Activated CD4-positive, alpha-beta T cell treated with anti-CD3 and anti-CD28 coated beads, Interleukin-2, amount 10 ng/mL, durations not matched to agents 24 days and 14 days (primary cell): ENCODE measurements at places on chromosomes 2 and 18.
A peak's percentile ranks its signal among the peaks of the same experiment; 100 is the strongest.

DNA sequence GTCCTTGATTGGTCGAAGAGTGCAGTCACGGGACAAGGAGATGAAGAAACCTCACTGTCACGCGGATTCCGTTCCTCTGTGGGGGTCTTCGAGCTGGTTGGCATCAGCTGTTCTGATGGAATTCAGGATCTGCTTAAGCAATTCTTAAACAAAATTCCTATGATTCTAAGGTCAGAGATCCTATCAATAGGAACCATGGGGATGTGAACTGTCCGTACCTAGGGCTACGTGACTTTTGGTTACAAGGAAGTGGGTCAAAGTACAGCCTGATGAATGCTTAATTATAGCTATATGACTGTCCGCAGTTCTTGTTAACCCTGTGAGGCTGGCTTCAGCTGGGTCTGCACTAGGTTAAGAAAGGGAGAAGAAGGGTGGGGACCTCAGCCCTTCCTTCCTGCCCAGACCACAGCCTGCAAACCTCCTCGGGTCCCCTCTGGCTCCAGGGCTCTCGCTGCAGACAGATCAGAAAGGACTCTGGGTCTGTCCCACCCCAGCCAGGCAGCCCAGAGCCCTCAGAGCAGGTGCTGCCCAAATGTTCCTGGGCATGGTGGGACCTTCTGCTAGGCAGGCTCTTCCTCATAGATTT lies 44.2 kb upstream of the TAF1B start:
- peak; percentile 76 for DNase-seq

GRCh38 chr2:117603567-117603966 lies 210.9 kb upstream of the DDX18 start:
- no peak for DNase-seq

GRCh38 chr2:127957240-127957639 lies 70.6 kb downstream of the SAP130 start:
- no peak for DNase-seq

GRCh38 chr2:207166039-207166348 lies 246 bp upstream of the KLF7 start:
- DNase-seq: peak; percentile 99

GRCh38 chr18:21441670-21442069 lies 158.8 kb downstream of the ESCO1 start:
- no peak for DNase-seq

- DNase-seq: no peak
Measured at GRCh38 chr2:130872741-130873125, 36.0 kb downstream of the ARHGEF4 start.

DNA sequence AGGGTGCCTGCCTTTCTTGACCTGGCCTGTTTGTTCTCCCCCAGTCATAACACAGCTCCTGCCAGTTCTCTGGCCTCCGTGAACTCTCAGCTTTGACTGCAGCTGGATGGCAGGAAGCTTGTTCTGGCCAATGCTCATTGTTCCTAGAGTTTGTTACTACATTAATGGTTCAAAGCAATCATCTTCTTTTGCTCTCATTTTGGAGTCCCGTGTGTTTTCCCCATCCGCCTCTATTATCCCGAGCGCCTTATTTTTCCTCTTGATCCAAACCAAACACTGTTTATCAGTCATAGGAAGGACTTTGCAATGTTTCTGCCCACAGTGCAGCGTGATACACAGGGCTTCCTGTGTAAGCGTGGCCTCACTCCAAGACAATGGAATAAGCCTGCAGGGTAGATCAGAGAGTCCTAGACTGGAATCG lies 184.3 kb upstream of the APCDD1 start:
- no peak for DNase-seq

GRCh38 chr2:184597571-184597991 lies 748 bp upstream of the ZNF804A start:
- DNase-seq: no peak

GRCh38 chr18:8685141-8685913 lies 20.0 kb upstream of the MTCL1 start:
- DNase-seq: no peak
